CD4-positive, alpha-beta T cell treated with Interleukin-12 subunit alpha and Interleukin-12 subunit beta, for 1 hour (primary cell): ENCODE measurements at places on chromosomes 11 and 22.

DNA sequence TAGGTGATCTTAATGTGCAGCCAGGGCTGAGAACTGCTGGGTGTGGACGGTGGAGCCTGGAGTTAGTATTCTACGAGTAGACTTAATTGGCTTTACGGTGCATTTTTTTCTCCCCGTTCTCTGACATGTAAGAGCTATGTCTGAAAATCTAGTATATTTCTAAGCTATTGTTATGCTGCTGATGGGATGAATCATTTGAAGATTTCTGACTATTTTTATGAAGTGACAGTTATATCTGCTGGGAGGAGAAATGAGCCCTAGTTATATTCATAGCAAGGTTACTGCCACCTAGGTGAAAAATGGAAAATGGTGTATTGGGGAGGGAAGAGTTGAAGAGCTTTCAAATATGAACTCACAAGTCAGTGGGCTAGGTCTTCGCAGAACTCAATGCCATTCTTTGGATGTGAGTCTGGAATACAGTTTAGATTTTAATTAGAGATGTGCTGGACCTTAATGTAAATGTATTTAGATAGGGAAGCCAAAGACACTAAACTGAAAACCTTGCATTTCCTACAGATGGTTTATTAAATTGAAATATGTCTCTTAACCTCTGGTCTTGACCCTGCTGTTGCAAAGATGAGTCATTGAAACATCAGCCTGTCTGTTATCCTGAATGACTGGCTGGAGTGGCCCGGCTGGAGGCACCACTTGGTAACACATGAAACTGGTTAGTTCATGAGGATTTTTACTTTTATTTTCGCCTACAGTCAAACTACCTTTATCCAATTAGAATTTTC, 293.7 kb downstream of the DDX10 start:
- DNase-seq = no peak

- no peak for DNase-seq
Observed at GRCh38 chr11:963852-964251, 38.2 kb downstream of the AP2A2 start.

DNA sequence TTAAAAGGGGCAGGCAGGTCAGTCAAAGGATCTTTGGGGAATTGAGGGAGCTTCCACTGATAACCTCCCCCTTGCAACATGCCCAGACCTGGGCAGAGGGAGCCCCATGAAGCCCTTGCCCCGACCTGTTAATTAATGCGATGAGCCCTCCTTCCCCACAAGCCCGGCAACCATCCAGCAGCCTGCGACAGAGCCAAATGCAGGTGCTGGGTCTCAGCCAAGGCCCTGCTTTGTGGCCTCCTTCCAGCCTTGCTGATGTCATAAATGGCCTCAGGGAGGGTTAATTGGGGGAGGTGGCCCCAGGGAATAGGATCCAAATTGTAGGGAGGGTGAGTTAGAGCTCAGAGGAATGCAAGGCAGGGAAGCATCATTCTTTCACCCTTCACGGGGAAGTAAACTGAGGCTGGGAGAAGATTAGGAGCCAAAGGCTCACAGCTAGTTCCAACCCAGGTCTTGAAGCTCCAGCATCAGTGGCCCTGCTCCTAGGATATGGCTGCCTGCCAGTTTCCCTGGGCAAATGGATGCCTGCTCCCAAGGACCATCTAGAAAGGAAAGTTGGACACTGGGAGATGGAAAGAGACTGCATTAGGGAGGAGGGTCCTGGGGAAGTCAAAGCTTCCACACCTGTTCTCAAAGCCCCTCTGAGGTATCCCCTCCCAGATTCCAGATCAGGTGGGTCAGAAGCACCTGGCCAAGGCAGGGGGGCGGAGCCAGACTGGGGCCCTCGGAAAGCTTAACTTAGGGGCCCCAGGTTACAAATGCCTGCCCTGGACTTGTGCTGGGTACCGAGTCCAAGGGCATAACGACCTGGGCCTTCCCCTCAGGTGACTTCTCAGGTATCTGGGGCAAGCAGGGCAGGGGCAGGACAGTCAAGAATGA, 34.1 kb downstream of the LMO1 start:
- DNase-seq = no peak

- no peak for DNase-seq
Observed at GRCh38 chr11:124879493-124880289, 14.5 kb downstream of the ROBO3 start.

DNA sequence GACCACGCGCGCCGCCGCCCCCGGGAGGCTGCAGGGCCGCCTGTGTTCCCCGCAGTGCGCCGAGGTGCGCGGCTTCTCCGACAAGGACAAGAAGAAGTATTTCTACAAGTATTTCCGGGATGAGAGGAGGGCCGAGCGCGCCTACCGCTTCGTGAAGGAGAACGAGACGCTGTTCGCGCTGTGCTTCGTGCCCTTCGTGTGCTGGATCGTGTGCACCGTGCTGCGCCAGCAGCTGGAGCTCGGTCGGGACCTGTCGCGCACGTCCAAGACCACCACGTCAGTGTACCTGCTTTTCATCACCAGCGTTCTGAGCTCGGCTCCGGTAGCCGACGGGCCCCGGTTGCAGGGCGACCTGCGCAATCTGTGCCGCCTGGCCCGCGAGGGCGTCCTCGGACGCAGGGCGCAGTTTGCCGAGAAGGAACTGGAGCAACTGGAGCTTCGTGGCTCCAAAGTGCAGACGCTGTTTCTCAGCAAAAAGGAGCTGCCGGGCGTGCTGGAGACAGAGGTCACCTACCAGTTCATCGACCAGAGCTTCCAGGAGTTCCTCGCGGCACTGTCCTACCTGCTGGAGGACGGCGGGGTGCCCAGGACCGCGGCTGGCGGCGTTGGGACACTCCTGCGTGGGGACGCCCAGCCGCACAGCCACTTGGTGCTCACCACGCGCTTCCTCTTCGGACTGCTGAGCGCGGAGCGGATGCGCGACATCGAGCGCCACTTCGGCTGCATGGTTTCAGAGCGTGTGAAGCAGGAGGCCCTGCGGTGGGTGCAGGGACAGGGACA, 2.7 kb downstream of the NLRP6 start:
- DNase-seq = peak; percentile 34

GRCh38 chr11:72813740-72814285, 398 bp upstream of the ATG16L2 start:
- no peak for DNase-seq

- DNase-seq = no peak
Observed at GRCh38 chr11:60170566-60170965, 12.3 kb downstream of the MS4A6A start.

DNA sequence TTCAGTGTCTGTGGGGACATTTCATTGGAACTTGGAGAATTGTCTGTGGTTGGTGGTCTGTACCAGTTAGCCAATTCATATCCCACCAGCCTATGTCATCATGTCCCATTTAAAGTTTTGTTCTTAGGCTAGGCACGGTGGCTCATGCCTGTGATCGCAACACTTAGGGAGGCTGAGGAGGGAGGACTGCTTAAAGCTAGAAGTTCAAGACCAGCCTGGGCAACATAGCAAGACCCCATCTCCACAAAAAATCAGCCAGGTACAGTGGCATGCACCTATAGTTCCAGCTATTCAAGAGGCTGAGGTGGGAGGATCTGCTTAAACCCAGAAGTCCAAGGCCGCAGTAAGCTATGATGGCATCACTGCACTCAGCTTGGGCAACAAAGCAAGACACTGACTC, 55.6 kb upstream of the CCND1 start:
- no peak for DNase-seq

GRCh38 chr11:125167954-125168835, 3.6 kb downstream of the PKNOX2 start:
- DNase-seq = no peak

DNA sequence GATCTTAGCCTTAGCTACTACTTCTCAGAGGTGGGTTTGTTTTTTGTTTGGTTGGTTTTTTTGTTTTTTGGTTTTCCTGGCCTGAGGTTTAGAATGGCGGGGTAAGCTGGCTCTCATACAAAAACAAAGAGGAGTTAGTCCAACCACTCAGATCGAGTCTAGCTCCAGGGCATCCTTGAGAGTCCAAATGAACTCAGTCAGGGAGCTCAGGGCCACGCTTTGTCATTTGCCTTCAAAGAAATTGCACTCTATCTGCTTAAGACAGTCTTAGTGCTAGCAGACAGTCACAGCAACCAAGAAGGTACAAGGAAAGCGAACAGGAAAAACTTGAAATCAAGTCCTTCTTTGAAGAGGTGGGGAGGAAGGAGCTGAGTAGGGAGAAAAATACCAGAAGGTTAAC, 11.1 kb downstream of the C11orf42 start:
- no peak for DNase-seq

DNA sequence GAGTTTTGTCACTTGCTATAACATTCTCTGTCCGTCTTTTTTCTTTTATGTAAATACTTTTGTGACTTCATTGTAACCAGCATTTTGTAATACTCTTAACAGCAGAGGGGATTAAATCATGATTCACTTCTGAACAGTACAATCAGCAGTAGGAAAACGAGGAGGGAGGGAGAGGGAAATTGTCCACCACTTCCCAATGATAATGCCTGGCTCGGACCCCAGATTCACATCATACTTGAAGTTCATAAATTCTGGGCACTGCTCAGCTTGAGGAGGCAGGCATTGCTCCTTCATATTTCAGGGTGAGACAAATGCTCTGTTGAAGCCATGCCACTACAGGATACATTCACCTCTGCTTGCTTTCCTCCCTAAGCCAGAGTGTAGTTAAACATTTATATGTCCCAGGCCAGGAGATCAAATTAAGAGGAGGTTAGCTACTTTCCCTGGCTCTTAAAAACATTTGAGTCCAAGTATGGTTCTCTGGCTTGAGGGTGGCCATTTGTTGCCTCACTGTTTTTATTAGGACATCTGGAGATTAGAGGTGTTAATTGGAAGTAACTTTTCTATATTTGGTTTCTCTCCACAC, 129.0 kb upstream of the LDLRAD3 start:
- DNase-seq = no peak

GRCh38 chr11:75323609-75324008, 27.9 kb downstream of the ARRB1 start:
- no peak for DNase-seq

- DNase-seq = no peak
Observed at GRCh38 chr11:102760344-102761035, 19.9 kb downstream of the MMP10 start.

- DNase-seq = no peak
Observed at GRCh38 chr11:69705351-69705811, 1.6 kb upstream of the FGF19 start.

- no peak for DNase-seq
Observed at GRCh38 chr22:25495285-25495684, 69.2 kb upstream of the GRK3 start.

GRCh38 chr11:129323896-129324502, 51.6 kb upstream of the BARX2 start:
- DNase-seq = no peak

DNA sequence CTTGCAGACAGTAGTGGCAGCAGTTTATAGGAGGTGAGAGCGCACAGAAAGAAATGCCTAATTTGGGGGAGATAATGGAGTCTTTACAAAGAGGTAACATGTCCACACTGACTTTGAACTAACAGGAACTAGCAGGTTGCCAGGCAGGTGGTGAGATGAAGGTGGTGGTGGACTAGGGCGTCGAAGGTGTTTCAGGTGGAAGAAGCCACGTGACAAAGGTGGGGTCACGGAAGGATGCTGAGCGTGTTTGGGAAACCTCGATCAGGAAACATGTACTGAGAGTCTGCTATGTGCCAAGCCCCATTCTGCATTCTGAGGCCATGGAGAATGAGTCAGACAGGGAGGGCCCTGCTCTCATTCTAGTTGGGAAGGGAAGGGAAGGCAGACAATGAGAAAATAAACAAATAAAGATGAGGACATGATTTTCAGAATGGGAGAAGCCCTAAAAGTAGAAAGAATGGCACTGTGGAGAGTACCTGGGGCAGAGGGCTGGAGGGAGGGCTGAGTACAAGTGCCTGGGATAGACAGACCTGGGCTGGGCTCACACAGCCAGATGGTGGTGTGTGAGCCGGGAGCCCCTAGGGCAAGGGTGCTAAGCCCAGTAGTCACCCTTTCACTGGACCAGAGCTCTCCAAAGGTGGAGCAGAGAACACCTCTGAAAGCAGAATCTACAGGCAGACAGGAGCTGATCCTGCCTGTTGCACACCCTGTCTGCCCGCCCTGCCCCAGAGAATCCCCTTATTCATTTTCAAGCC, 16.2 kb upstream of the NNMT start:
- DNase-seq = no peak

- no peak for DNase-seq
Observed at GRCh38 chr11:61645179-61645868, 34.9 kb upstream of the DAGLA start.

GRCh38 chr11:34758262-34758661, 137.4 kb downstream of the EHF start:
- no peak for DNase-seq

DNA sequence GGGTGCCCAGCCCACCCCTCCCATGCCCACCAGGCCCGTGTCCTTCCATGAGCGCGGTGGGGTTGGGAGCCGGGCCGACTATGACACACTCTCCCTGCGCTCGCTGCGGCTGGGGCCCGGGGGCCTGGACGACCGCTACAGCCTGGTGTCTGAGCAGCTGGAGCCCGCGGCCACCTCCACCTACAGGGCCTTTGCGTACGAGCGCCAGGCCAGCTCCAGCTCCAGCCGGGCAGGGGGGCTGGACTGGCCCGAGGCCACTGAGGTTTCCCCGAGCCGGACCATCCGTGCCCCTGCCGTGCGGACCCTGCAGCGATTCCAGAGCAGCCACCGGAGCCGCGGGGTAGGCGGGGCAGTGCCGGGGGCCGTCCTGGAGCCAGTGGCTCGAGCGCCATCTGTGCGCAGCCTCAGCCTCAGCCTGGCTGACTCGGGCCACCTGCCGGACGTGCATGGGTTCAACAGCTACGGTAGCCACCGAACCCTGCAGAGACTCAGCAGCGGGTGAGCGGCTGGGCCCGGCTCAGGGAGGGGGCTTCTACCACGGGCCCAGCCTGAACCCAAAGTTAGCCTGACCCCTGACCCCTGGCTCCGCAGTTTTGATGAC, 3.0 kb downstream of the PKP3 start:
- DNase-seq = peak; percentile 65

DNA sequence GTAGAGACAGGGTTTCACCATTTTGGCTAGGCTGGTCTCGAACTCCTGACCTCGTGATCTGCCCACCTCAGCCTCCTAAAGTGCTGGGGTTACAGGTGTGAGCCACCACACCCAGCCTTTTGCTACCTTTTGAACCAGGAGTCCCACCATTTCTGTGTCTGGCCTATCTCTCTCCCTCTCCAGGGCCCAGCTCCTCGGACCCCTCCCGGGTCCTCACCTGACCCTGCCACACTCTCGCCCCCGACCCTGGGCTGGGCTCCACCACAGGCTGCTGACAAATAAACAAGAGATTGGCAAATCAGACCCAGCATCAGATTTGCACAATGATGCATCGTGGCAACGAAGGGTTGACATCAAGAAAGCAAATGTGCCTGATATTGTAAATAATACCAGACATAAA, 8.8 kb downstream of the KRTAP5-5 start:
- DNase-seq = no peak

- DNase-seq = no peak
Observed at GRCh38 chr11:44096360-44097185, 1.1 kb downstream of the EXT2 start.

- no peak for DNase-seq
Observed at GRCh38 chr11:36465449-36466163, 44.5 kb downstream of the TRAF6 start.

- DNase-seq = no peak
Observed at GRCh38 chr11:69939551-69940245, 120.5 kb upstream of the FGF3 start.
